ENCODE measurements at places on chromosomes 3 and 15. TPM values are rescaled to one million over a fixed set of nuclear protein-coding genes. Genes with fewer than 3 reads are reported as not detected.
A peak's percentile ranks its signal among the peaks of the same experiment; 100 is the strongest.

DNA sequence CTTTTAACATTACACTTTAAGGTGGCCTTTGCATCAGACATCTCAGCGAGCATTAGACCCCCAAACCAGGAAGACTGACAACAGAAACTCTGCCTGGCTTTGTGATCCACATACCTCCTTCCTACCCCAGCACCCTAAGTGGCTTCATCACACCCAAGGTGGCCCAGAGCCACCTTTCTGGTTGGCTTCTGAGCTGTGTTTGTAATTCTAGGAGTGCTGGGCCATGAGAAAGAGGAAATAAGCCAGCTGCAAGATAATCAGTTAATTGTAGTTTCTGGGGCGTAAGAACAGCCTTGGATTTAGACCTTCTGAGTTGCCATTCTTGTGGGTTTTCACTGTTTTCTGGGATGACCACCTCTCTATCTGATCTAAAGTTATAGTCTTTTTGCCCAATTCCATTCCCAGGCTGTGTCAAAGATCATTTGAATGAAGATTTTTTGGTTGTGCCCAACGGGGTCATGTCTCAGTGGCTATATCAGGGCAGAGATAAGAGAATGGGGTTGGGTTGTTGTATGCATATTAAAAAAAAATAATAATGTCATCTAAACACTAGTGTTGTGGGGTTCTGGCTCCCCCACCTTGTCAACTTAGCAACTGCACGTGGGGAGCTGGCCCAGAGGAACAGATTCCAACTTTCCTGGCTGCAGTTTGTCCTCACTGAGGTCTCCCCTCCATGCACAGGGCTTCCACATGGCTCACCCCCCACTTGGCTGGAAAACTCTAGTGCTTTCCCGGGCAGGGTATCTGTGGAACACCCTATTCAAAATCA lies 234.8 kb upstream of the WNT5A start:
- no peak overlapping the region for H3K4me3 ChIP-seq
- H3K36me3 ChIP-seq: no peaks in the 10 kb centered on the region
- peaks cover 29% of the 10 kb centered on the region for H3K27me3 ChIP-seq
- H3K4me1 ChIP-seq: peaks cover 16% of the 10 kb centered on the region

GRCh38 chr15:44537735-44538240 lies 841 bp downstream of the EIF3J start:
- peaks cover 49% of the 10 kb centered on the region for H3K4me1 ChIP-seq
- peaks cover 14% of the 10 kb centered on the region for H3K36me3 ChIP-seq
- H3K27ac ChIP-seq: peak overlapping the region; percentile 97
- H3K27me3 ChIP-seq: no peaks in the 10 kb centered on the region
- H3K4me3 ChIP-seq: peak overlapping the region; percentile 86

DNA sequence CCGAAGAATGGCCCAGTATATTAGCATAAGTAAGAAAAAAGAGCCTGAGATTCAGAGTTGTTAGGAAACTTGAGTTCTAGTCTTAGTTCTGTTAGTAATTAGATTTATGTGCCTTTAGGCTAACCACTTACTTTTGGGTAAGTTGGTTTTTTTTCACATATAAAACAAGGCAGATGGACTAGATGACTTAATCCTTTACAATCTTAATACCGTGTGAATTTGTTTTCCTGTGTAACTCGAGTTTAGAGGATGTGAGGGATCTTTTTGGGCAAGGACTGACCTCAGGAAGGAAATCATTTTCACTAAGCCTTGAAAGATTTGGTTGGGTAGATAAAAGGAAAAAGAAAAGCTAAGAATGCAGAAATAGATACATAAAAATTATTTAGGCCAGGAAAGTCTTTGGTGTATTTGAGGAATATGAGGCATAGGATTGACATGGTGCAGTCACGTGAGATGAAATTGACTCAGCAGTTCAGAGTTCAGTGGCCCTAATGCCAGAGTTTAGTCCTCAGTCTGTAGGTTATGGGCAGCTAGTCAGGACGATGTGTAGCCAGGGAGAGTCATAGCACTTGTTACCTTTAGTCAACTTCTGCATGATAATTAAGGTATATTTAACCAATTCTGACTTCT lies 34.6 kb downstream of the PAK2 start:
- H3K4me3 ChIP-seq: no peak overlapping the region
- H3K27me3 ChIP-seq: no peaks in the 10 kb centered on the region

- no peaks in the 10 kb centered on the region for H3K27me3 ChIP-seq
- DNase-seq: no peak
Measured at GRCh38 chr3:48436477-48436787, 3.5 kb downstream of the CCDC51 start.

GRCh38 chr3:100411091-100411982 lies 10.0 kb downstream of the LNP1 start:
- H3K27me3 ChIP-seq: no peaks in the 10 kb centered on the region
- no peak for DNase-seq
- no peak overlapping the region for H3K4me3 ChIP-seq
- peaks cover 3% of the 10 kb centered on the region for H3K4me1 ChIP-seq

DNA sequence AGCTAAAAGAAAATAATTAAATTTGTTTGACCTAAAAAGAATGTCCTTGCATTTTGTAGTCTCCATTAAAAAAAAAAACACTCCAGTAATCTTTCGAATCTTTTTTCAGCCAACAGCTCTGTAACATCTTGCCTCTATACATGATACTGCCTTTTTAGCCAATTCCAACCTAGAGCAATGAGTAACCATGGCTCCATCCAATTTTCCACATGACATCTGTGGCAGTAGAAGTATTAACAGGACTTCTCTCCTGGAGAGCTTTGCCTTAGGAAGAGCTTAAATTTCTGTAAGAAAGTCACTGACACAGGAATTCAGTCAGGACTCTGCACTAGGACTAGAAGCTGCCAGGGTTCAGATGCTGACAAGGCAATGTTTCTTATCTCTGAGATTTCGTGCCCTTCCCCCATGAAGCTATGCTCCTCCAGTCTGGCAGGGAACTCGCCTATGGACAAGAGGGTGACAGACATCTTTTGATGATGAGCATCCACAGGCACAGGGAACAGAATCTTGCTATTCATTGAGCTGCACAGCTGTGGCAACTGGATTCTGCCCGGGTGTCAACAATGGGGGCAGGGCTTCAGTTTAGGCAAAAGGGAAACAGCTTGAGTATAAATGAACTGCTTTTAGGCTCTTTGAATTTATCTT lies 81.8 kb downstream of the ALCAM start:
- H3K27ac ChIP-seq: no peak overlapping the region
- DNase-seq: no peak
- peaks cover 15% of the 10 kb centered on the region for H3K36me3 ChIP-seq
- no peaks in the 10 kb centered on the region for H3K27me3 ChIP-seq

DNA sequence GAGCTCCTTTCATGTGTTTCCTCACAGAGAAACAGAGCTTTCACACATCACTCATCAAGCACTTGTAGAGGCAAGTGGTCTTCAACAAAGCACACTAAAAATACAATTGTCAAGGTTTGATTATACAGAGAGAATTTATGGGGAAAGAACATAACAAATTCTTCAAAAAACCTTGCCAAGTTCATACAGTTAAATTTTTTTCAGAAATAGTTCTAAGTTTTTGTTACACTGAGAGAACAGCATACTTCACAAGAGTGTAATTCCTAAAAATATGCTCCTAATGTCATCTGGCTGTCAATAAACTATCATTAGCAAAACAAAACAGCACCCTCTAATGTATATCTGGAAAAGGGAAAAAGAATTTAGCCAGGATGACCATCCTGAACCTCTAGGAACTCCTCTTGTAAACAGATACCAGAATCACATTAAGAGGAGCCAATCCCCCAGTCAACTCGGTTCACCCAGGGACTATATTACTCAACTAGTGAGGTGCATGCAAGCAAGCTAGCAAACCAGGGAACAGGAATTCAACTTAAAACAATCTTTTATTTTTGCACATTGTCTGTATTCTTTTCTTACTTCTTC lies 63.3 kb downstream of the RAD18 start:
- no peak for DNase-seq
- peaks cover 40% of the 10 kb centered on the region for H3K4me1 ChIP-seq
- no peaks in the 10 kb centered on the region for H3K27me3 ChIP-seq
- H3K36me3 ChIP-seq: peaks cover 22% of the 10 kb centered on the region
- H3K27ac ChIP-seq: peak overlapping the region; percentile 75

GRCh38 chr3:74055061-74055460 lies 430.3 kb upstream of the PDZRN3 start:
- DNase-seq: no peak
- H3K27ac ChIP-seq: no peak overlapping the region
- peaks cover 18% of the 10 kb centered on the region for H3K27me3 ChIP-seq
- H3K4me3 ChIP-seq: no peak overlapping the region

DNA sequence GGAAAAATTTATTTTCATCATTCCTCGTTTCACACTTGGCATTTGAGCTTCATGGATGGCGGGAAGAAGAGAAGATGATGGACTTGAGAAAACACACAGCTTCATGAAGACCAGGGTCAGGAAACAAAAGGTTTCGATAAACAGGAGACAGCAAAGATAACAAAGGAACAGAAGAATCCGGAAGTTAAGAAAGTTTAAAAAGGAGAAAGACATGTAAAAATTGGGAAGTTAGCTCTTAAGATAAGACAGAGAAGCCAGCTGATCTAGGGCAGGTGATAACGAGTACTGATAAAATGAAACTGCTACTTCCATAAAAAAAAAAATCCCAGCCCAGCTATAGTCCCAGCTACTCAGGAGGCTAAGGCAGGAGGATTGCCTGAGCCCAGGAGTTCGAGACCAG lies 23.9 kb downstream of the IL5RA start:
- H3K27me3 ChIP-seq: peaks cover 2% of the 10 kb centered on the region
- H3K4me3 ChIP-seq: no peak overlapping the region
- no peaks in the 10 kb centered on the region for H3K4me1 ChIP-seq
- no peak overlapping the region for H3K27ac ChIP-seq
- no peak for DNase-seq
- H3K36me3 ChIP-seq: no peaks in the 10 kb centered on the region

GRM7 gene
- not detected for total RNA-seq

SH3BP5 gene
- 4.5 TPM for total RNA-seq

TMCO5A gene
- not detected for total RNA-seq

SUSD5 gene
- total RNA-seq: 25.5 TPM

ANKRD34C gene
- not detected for total RNA-seq

IQCH gene
- total RNA-seq: 1.2 TPM

TTLL3 gene
- 54.8 TPM for total RNA-seq

SLC26A6 gene
- total RNA-seq: 63.8 TPM

RTP4 gene
- not detected for total RNA-seq

VIPR1 gene
- 9.2 TPM for total RNA-seq

Data from osteocyte (in vitro differentiated cells).